Sciatic nerve (tissue), 2 donors: ENCODE measurements at places on chromosomes 4 and X.

DNA sequence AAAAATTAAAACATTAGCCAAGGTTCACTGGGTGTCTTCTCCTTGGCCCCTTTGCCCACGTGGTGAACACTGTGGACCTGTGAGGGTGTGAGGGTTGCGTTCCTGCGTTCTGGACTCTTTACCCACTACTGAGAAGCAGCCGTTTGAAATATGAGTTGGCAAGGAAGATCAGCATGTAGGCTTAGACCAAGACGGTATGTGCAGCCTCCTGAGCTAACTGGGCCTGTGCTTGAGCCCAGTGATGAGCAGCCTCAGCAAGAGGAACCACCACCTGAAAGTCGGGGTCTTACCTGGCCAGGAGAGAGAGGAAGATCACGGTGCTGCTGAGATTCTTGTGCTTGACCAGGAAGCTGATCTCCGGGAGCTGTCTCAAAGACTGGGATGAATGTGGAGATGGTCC is 19.5 kb downstream of the RGS12 start:
- no peak for DNase-seq

- no peak for DNase-seq
Measured at GRCh38 chr4:177271091-177271490, 38.6 kb upstream of the NEIL3 start.

DNA sequence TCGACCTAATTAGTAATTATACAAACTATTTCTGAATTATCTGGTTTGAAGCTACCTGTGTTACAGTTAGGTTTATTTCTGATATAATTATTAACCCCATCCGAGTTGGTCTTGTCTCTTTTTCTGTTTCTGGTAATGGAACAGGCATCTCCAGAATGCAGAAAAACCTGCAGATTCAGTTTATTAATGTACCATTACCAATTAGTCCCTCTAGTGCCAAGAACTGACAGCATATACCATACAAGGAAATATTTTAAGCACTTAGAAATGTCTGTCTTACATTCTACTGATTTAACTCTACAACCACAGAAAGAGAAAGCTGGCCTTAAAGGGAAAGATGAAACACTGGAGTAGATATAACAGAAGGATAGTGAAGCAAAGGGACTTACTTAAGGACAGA is 570.6 kb downstream of the CENPC start:
- no peak for DNase-seq

DNA sequence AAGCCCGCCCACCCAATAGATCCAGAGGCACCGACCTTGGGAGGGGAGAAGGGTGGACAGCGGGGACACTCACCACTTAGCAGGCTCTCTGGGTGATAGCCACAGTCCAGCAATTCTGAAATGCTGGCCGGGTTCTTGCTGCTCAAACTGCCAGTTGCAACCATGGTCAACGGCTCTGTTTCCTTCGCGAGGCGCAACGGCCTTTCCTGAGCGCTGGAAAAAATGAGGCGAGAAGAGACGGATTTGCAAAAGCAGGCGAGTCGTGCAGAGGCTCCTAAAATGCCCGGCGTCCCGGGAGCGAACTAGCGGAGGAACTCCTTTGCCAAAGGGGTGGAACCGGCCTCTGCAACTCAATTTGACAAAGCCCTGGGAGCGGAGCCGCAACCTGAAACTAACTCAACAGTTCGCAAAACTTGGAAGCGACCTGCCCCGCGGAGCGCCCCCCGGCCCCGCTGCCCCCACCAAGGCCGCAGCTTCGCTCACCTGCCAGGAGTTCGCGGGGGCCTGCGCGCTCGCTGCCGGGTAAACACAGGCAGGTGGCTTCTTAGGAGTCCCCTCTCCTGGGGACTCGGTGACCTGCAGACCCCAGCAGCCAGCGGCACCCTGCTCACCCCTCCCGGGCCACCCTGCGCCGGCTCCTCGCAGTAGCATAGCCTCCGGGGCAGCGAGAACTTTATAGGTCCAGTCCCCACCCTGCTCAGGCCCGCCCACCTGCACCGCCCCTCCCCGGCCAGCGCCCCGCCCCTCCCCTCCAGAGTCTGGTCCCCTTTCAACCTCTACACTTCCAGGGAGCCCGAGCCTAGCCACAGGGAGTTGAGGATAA is at the start of gene DDIT4L:
DDIT4L (minus strand) TSS at position 649 of the 823 bp plus-strand sequence; CDS start at position 164, 485 bp downstream.
- peak; percentile 68 for DNase-seq

DNA sequence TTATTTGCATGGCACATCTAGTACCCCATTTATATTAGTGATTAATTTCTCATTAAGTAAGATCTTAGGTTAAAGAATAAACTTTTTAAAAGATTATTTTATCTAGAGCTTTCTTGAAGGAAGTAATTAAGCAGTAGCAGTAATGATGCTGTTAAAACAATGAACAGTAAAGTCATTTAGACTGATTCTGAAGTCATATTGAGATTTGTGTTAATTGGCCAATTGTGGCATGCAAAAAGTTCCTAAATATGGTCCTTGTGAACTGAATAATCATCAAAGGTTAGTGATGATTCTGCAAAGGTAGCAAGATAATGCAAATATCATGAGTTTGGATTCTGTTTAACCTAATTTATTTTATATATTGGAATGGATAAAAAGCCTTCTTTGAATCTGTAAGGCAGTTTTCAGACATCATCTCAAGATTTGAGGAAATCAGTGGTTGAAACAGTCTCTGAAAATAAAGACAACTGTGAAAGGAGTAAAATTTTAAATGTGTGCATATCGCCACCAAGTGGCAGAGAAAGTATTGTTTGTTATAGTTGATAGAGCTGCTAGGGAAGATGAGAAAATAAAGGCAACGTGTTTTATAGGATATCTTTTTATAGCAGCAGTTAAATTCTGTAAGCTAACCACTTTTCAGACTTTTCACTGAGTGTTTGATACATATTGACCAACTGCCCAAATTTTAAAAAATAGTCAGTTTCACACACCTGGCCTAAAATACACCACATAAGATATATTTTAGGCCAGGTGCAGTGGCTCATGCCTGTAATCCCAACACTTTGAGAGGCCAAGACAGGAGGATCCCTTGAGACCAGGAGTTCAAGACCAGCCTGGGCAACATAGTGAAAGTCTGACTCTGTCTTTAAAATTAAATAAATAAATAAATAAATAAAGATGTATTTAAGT is 79.6 kb downstream of the CCKAR start:
- DNase-seq = no peak

DNA sequence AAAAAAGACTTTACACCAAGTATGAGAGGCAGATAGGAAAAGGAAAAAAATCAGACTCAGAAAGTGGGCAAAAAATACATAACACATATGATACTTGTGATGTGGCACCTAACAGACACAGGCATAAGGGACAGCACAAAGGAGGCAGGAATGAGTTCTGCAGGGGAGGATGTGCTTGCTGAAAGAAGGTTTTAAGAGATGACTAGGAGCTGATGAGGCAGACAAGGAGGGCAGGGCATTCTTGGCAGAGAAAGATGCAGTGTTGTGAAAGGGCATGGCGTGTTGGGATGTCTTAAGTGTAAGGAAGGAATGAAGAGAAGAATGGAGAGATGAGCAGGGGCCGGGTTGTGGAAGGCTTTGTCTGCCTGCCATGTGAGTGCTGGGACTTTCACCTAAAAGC is 49.7 kb upstream of the TMEM154 start:
- no peak for DNase-seq

DNA sequence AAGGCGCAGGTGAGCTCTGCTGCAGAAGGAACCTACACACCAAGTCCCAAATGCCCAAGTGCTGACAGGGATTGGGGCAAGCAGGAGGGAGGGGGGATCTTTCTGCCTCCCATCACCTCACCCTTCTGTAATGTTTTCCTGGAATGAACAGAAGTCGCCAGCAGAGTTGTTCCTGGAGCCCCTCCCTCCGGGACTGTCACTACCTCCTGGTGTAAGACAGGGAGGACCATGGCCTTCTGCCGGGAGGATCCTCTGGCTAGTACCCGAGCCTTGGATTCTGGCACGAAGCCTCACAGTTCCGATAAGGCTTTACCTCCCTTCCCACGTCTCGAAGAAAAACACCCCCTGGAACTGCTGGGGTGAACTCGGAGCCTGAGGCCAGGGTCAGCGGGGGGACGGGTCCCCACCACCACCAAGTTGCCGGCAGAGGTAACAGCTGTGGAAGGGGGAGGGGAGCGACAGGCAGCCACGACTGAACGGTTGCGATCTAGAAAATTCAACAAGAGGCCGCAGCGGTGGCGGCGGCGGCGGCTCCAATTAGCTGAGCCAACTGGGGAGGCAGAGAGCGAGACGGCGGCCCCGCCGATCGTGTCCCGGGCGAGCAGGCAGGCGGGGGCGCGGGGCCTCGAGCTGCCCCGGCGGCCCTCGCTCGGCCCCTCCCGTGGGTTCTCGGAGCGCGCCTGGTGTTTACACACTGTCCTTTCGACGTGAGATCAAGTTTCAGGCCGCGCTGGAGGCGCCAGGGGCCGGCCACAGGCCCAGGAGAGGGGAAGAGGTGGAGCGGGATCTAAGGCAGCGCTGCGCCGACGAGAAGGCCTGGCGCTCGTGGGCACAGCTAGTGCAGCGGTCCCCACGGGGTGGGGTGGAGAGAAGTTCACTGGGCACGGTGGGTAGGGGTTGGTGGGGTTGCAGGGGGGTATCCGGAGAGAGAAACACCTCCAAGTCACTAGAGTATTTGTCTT is 53.7 kb upstream of the BCOR start:
- DNase-seq = no peak

- DNase-seq = no peak
Measured at GRCh38 chrX:129557844-129558480, 17.9 kb downstream of the OCRL start.

DNA sequence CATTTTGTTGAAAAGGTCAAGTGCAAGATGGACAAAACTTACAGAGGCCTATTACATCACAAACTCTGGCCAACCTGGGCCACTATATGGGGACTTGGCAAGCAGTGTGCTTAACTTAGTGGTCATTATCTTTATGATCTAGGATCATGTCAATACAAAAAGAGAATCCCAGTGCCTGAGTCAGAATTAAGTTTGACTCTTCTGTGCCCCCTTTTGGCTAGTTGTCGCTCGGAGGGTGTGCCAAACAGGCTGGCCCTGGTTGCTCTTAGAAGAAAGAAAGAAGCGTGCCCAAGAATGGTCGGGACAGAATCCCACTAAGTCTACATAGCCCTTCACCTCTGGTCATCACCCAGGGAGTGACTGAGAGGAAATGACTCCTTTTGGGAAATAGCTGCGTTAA is 100.1 kb downstream of the EIF4E start:
- no peak for DNase-seq

DNA sequence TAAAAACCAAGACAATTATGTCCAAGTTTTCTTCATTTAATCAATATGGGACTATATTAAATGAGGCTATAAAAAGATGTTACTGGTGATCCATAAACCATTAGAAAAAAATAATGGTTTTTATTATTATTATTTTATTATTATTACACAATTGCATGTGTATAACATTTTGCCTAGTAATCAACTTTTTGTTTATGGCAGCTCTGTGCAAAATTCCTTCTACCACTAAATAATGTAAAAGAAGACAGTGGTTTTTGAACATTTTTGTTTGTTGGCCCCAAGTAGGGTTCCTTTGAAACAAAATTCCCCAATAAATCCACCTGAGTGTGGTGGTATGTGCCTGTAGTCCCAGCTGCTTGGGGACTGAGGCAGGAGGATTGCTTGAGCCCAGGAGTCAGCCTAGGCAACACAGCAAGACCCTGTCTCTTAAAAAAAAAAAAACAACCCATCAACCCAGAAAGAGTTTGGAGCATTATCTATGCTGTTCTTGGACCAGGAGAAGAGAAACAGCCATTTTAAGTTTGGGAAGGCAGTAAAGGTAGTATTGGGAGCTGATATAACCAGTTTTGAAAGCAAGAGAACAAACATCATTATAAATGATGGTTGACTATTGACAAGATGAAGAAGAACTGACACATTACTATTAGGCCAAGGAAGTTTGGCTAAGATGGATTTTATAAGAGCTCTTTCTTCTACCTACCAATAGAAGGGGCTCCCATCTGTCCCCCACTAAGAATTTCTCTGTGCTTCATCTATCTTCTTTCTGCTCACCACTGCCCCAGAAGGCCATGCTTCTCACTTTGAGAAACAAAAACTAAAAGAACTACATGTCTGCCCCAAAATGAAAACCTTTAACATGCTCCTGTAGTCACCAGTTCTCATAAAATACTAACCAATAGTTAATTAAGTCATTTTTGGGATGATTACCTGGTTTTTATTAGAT is 2.2 kb downstream of the TMEM156 start:
- no peak for DNase-seq

GRCh38 chr4:55251342-55251741 is 94.7 kb upstream of the SRD5A3 start:
- DNase-seq = no peak

GRCh38 chr4:109967798-109968520 is 55.3 kb downstream of the EGF start:
- DNase-seq = no peak

DNA sequence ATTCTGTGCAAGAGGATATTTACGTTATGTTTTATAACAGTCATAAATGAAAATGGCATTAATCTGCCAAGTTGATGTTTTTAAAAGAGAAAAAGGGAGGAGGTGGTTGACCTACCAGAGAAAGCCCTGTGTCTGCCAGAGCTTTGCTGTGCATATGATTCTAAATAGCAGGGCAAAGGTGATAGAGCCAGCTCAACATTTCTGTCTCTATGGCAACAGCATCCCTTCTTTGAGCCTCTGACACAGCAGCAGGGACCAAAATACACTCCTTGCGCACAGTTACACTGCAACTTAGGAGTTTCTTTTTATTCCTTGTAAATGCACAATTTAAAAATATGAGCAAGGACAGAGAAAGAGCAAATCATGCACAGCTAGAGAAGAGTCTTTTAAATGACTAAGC is 133.3 kb upstream of the RAI2 start:
- no peak for DNase-seq

DNA sequence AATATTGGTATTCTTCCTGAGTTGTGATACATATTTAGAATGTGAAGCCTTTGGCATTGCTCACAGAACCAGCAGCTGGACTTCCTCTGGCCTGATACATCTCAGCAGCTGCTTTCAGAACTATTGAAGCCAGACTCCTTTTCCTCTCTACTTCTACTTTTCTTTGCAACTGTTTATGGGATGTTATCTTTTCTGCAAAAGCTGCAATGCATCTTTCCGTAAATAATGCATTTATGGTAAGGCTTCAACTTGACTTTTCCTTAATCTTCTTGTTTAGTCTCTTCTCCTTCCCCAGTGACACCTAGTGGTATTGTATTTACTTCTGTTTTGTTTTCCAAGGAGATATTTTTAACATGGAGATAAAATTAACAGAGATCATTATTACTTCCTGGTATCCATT is 1548.7 kb downstream of the PCDH7 start:
- no peak for DNase-seq
